ENCODE measurements at places on chromosomes 2 and 18. TPM values are rescaled to one million over a fixed set of nuclear protein-coding genes. Genes with fewer than 3 reads are reported as not detected.

DNA sequence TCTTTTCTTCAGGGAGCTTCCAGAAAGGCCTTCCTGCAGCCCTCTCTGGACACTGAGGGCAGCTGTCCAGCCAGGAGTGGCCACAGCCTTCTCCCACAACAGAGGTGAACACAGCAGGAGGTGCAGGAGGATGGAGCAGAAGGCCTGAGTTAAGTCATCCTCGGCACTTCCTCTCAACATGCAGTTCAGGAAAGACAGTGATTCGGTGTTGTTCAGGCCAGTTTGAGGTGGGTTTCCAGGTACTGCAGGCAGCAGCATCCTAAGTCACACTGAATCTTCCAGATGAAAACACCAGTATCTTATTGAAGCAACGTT, 225.3 kb upstream of the PXDN start:
- DNase-seq = no peak

The ACOXL gene
- not detected for total RNA-seq

DNA sequence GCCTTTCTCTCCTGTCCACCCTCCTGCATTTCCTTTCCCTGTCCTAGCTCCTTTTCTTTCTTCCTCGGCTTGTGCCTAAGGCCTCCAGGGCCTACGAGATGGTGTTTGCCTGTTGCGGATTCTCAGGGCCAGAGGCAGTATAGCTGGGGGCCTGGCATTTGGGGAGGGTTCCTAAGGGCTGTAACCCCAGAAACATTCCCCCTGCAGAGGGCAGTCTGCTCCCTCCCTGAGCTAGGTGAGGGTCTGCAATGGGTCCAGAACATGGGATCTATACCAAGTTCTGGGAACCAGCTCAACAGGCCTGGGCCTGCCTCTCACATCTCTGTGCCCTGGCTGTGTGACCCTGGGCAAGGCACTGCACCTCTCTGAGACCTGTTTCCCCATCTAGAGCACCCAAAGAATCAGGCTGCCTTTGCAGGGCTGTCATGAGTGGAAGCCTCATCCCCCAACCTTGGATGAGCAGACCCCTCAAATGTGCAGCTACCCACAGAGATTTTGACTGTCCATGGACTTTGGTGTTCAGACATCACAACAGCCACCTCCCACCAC, 97.5 kb downstream of the GLI2 start:
- DNase-seq = no peak

The CRYBA2 gene
- total RNA-seq = not detected

- DNase-seq = no peak
These were observed 53.1 kb downstream of the RAMP1 start for GRCh38 chr2:237912271-237913192.

DNA sequence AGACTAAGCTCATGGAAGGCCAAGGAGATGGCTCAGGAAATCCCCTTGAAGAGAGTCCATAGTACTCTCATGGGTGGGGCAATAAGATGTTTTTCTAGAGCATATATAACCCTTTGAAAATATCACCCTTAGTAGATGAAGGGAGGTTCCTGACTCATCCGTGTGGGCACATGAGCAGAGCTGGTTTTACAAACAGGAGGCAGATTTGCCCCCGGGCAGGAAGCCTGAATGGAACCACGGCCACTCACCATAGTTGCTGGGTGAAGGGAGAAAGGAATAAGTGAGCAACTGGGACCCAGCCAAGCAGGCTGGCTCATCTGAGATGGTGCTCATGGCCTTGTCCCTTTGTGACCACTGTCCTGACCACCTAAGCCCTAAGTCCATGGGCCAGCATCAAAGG, 29.0 kb upstream of the MAPRE3 start:
- no peak for DNase-seq

The RGPD8 gene
- total RNA-seq = 23.0 TPM

The AQP12B gene
- total RNA-seq = not detected

GRCh38 chr2:179352181-179352580, 87.5 kb upstream of the SESTD1 start:
- no peak for DNase-seq

- DNase-seq = no peak
These were observed 246.8 kb upstream of the HS6ST1 start for GRCh38 chr2:128565441-128565840.

GRCh38 chr2:190882856-190883582, 2.4 kb downstream of the GLS start:
- DNase-seq = no peak

Data from suprapubic skin (tissue), 4 donors.